ENCODE measurements at places on chromosomes 12 and 14. TPM values are rescaled to one million over a fixed set of nuclear protein-coding genes. Genes with fewer than 3 reads are reported as not detected.

DNA sequence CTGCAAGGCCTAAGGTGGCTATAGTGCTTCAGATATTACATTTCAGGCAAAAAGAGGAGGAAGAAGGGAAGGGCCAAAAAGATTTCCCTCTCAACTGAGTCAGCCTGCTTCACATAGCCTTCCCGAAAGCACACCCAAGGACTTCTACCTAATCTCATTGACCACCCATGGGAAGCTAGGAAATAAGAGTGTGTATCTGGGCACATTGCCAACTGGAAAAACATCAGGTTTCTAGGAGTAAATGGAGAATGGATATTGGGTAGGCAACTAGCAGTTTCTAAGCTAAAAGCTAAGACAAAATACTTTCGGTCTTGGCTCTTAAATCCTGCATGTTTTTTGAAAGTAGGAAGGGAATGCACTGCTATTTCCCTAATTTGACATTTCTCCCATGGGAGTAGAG is 221.7 kb upstream of the GRIP1 start:
- DNase-seq: no peak

DNA sequence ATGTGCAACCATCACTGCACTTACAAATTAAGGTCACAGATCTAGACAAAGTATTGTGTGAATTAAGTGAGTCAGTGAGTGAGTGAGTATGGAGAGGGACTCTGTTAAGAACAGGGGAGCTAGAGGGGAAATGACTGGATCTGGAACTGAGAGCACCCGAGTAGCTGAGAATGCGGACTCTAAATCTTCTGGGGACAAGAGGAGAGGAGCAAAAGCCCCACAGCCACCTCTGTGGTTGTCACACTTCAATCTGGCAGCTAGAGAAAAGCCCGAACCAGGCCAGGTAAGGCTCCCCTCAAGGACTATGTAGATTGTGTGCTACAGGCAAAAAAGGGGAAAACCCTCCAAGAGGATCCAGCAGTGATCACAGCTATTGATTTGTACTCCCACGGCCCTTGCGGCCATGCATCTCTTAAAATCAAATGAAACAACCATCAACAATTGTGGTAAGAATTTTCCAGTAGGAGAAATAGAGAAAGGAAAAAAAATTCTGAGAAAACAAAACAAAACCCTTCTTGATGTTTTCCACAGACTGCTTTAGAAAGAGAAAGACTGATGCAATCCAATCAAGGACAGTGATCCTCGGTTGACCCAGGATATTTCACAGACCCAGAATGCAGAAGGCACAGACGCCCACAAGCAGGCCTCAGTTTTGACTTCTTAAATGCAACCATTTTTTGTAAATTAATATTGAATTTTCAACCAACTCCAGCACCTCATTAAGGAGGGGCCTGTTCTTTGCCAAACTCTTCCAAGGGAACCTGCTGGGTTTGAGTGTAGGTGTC is 109.6 kb downstream of the SLC38A6 start:
- no peak for DNase-seq

DNA sequence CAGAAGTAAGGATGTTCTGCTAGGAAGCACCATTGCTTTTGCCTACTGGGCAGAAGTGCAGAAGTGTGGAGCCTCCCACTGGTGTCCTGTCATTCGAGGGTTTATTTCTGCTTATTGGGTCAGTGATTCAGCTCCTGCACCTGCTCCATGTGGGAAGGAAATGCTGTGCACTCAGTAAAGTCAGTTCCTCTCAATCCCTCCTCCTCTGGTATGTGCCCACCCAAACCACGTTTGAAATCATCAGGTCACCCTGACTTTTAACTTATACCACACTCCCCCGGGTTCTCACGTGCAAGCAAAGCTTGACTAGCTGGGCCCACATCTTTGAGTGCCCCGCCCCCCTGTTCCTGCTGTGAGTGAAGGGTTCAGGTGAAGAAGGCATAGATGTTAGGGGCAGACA is 223.7 kb downstream of the CHST11 start:
- no peak for DNase-seq

DNA sequence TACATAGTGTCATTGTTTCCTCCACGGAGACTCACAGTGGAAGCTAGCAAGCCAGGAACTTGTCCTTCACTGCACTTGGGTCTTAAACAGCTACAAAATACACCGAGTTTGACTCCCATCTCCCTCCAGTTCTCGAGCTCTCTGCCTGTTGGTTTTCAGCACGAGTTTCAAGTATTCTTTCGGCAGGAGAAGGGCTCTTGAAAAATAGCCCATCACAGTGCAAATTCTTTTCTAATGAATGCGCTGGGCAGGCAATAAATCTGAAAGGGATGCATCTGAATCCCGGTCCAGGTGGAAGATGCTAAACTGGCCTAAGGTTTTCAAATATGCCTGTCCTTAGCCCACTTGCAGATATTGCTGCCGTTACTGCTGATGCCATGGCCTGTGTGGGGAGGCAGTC is 173.9 kb downstream of the CACNA1C start:
- DNase-seq: no peak

DNA sequence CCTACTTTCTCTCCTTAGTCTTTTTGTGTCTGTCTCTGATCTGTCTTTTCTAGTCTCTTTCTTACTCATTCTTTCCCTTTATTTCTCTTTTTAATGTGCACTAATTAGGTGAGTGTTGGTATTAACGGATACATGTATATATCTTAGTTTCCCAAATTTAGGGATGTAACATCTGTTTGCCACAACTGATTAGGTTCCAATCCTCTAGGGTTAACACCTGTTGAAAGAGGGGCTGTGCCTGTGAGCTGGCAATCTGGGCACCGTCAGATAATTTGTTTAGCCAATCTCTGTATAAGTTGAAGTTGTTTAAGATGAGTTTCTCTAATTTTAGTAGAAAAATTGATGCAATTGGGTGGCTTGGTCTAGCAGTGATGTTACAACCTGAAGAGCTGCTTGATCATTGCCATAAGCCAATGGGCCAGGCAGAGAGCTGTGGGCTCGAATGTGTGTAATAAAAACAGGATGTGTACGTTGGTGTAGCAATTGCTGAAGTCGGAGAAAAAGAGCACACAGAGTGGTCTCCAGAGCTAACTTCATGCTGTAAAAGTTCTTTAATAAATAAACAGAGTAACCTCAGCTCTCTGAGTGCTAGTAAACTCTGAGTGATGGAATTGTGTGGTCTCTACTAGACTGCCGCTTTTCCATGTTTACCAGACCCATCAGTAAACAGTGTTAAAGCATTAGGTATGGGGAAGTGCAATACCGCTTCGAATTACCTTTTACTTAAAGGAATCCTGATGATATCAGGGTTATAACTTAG is 18.3 kb upstream of the LYZ start:
- no peak for DNase-seq

GRCh38 chr12:79098530-79098929 is 234.0 kb downstream of the SYT1 start:
- no peak for DNase-seq

- DNase-seq: no peak
These were observed 7.3 kb upstream of the C12orf50 start for GRCh38 chr12:88036353-88036965.

GRCh38 chr14:95185767-95186392 is 28.6 kb upstream of the DICER1 start:
- no peak for DNase-seq

GRCh38 chr12:105076098-105076497 is 8.2 kb downstream of the ALDH1L2 start:
- DNase-seq: no peak

- DNase-seq: no peak
These were observed 48.8 kb upstream of the KRR1 start for GRCh38 chr12:75560167-75560566.

DNA sequence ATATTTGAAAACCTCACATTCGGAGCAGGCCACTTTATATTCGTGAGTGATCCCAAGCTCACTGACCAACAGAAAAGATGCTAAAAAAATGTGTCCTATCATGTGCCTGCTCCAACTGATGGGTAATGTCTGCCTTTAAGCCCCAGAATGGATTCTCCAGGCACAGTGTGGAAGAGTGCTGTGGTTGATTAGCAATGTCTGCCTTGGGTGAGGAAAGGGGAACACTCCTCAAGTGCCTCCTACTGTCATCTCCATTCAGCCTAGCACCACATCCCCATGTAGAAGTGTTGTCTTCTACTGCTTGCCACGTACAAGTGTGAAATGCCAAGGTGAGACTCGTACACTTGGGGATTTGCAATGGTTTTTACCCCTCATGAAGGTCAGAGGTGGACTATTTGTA is 199.3 kb downstream of the SLC41A2 start:
- DNase-seq: no peak

DNA sequence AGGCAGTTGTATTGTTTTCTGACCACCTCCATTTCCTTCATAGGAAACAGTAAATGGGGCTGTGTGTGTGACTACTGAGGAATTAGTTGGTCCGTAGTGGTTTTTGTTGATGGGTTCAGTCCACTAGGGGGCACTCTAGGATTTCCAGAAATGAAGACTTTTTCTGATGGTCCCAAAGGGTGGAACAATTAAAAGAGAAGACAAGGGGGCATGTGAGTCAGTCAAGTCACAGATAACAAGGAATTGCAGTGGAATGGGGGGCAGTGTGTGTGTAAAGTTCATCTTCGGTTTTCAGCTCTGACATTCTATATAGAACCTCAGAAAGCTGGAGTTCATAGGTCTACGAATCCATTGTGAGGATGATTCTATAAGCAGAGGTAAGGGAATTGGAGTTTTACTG is 186.6 kb upstream of the OR4E1 start:
- DNase-seq: no peak

DNA sequence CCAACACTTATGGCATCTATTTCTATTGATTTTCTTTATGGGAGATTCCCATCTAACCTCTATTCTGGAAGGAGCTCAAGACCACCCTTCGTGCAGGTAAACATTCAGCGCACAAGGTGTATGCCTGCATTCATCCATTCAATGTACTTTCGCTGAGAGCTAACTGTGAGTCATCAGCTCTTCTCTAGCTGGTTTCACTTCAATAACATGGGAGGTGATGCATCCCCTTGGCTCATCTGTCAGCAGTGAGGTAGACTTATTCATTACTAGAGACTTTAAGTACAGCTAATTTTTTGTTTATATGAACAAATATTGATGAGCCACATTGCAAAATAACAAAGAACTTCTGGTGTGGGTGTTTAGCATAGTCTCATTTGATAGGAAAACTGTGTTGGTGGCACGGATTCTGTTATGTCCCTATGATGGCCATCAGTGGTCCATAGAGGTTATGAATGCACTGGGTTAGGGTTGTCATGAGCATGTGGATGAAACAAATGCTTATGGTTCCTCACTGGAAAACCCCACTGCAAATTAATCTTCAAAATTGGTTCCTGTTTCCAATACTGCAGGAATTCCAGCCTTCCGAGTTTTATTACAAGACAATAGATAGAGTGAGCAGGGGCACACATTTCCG is 1151.0 kb downstream of the BCL11B start:
- no peak for DNase-seq

DNA sequence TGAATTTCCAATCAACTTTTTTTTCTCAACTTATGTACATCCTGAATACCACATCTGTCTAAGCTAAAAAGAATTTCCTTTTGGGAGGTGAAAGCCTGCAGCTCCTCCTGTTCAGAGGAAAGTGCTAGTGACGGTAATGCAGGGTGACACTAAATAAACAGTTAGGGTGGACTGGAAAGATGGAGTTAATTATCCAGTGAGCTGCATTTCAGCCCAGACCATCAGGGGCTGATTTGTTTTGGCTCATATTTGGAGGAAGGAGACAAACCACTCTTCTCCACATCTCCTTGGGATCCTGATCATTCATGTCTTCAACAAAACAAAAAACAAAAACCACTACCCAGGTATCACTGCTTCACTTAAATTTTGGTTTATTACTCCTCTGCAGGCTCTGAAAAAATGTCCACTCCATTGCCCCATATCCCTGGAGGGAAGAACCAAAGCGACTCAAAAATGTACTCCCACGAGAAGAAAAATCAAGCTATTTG is 5.1 kb upstream of the SIX1 start:
- no peak for DNase-seq

- DNase-seq: no peak
These were observed 90.2 kb downstream of the KDM2B start for GRCh38 chr12:121490401-121491281.

CELA1 gene
- not detected for total RNA-seq

LRRK2 gene
- total RNA-seq: 59.9 TPM

RPL10L gene
- not detected for total RNA-seq

ASB2 gene
- total RNA-seq: 3.1 TPM
